A549 treated with RU486 at 1 μM for 4 hours (cell line): ENCODE measurements at places on chromosomes 2 and 18. TPM values are rescaled to one million over a fixed set of nuclear protein-coding genes. Genes with fewer than 3 reads are reported as not detected.

The YES1 gene
- 10.9 to 31.3 TPM (median 24.3 TPM) in 5 replicates for total RNA-seq

The FHOD3 gene
- 2.9 to 3.7 TPM (median 3.1 TPM) in 5 replicates for total RNA-seq

The GCG gene
- not detected in 5 replicates for total RNA-seq

The IL36G gene
- not detected in 5 replicates for total RNA-seq

The FAM161A gene
- total RNA-seq: 4.2 to 7.6 TPM (median 7.2 TPM) in 5 replicates

The MTX2 gene
- total RNA-seq: 38.5 to 48.7 TPM (median 43.8 TPM) in 5 replicates

The PROKR1 gene
- total RNA-seq: not detected in 5 replicates

The POTEI gene
- not detected in 5 replicates for total RNA-seq

The MORN2 gene
- 41.7 to 49.6 TPM (median 44.8 TPM) in 5 replicates for total RNA-seq

The TMEM247 gene
- not detected in 5 replicates for total RNA-seq

The PIEZO2 gene
- total RNA-seq: 0.50 to 0.71 TPM (median 0.70 TPM) in 5 replicates

The NDC80 gene
- 8.5 to 17.2 TPM (median 14.1 TPM) in 5 replicates for total RNA-seq

The RPIA gene
- total RNA-seq: 29.5 to 32.3 TPM (median 30.2 TPM) in 5 replicates

The INHA gene
- 0.17 to 0.81 TPM (median 0.51 TPM) in 5 replicates for total RNA-seq

The TNFAIP6 gene
- 1.3 to 2.0 TPM (median 1.7 TPM) in 5 replicates for total RNA-seq

The CEP68 gene
- 10.0 to 11.7 TPM (median 10.9 TPM) in 5 replicates for total RNA-seq

The PTMA gene
- total RNA-seq: 1,541 to 1,951 TPM (median 1,874 TPM) in 5 replicates

The FOXD4L1 gene
- total RNA-seq: 0.21 to 0.58 TPM (median 0.28 TPM) in 5 replicates

The SCN9A gene
- total RNA-seq: 2.5 to 5.7 TPM (median 5.2 TPM) in 5 replicates

The RESP18 gene
- total RNA-seq: not detected in 5 replicates

The RUFY4 gene
- total RNA-seq: not detected in 5 replicates

The TCF23 gene
- total RNA-seq: not detected in 5 replicates

The NAT8 gene
- total RNA-seq: not detected in 5 replicates

The VRK2 gene
- 19.9 to 34.7 TPM (median 29.6 TPM) in 5 replicates for total RNA-seq

The SRD5A2 gene
- 0.02 TPM in 2 of 5 replicates, not detected in the others for total RNA-seq

The PGAP1 gene
- 1.1 to 3.3 TPM (median 2.9 TPM) in 5 replicates for total RNA-seq

The GPR35 gene
- total RNA-seq: 0.32 to 1.1 TPM (median 0.87 TPM) in 5 replicates

The DUSP2 gene
- 0.14 to 0.85 TPM (median 0.51 TPM) in 5 replicates for total RNA-seq

The SIX3 gene
- 0.32 to 0.63 TPM (median 0.49 TPM) in 5 replicates for total RNA-seq

The TSPYL6 gene
- total RNA-seq: not detected in 5 replicates

The STAT4 gene
- 3.4 to 4.9 TPM (median 4.3 TPM) in 5 replicates for total RNA-seq

The NTSR2 gene
- not detected in 5 replicates for total RNA-seq

The EPC2 gene
- 7.4 to 11.2 TPM (median 10.4 TPM) in 5 replicates for total RNA-seq

The SPDYA gene
- total RNA-seq: 0.14 to 0.25 TPM in 2 of 5 replicates, not detected in the others

The NEU4 gene
- total RNA-seq: 0.13 to 0.34 TPM (median 0.18 TPM) in 4 of 5 replicates, not detected in the other

The SNTG2 gene
- not detected in 5 replicates for total RNA-seq
